ENCODE measurements at places on chromosomes 1 and 21. TPM values are rescaled to one million over a fixed set of nuclear protein-coding genes. Genes with fewer than 3 reads are reported as not detected.

DNA sequence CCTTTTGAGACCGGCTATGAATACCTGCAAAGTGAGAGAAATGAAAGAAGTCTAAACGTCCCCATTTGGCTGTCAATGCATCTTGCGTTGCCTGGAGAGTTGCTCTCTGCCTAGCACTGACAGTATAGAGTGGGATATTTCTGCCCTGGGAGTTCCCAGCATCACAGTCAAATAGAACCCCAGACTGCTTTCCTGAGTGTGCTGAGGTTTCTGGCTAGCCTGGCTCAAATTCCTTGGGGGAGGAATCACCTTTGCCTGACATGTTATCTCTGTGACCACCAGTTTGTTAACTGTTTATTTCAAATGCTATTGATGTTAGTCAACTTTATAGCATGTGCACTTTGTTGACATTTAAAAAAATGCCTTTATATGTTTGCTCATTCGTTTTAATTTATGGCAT lies 212.0 kb upstream of the FAM78B start:
- H3K4me3 ChIP-seq, result no peak overlapping the region
- H3K27me3 ChIP-seq, result peaks cover 9% of the 10 kb centered on the region
- H3K27ac ChIP-seq, result no peak overlapping the region

GRCh38 chr1:53641481-53642214 lies 97.3 kb downstream of the GLIS1 start:
- no peaks in the 10 kb centered on the region for H3K4me1 ChIP-seq
- DNase-seq, result no peak
- H3K36me3 ChIP-seq, result no peaks in the 10 kb centered on the region
- H3K27me3 ChIP-seq, result no peaks in the 10 kb centered on the region
- H3K27ac ChIP-seq, result no peak overlapping the region

DNA sequence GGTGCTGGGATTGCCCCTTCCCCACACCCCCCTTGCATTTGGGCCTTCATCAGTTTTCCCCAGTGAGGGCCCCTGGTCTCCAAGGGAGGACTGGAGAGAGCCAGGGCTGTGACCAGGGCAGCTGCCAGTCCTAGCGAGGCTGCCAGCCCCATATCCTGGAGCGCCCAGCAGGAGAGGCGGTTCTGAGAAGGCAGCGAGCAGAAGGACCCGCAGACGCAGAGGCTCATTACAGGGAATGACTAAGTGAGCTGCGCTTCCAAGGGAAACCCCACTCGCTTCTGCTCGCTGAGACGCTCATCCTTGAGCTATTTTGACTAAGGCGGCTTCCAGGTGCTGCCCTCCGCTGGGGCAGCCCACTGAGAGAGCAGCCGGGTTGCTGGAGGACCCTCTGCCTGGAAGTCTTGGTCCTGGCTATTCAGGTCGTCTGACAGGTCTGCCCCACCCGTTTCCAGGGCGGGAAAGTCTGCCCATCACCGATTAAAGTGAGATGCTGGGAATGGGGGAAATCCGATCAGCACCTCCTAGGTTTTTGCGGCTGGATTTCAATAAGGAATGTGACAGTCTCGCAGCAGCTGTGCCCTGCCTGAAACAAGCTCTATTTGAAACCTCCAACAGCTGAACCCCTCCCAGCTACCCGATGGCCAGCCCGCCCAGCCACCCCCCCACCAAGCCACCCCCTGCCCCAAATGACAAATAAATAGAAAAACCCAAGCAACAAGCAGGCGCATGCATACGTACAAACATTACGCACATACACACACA lies 2.8 kb downstream of the KCNN3 start:
- H3K27ac ChIP-seq, result no peak overlapping the region
- H3K27me3 ChIP-seq, result no peaks in the 10 kb centered on the region
- H3K36me3 ChIP-seq, result no peaks in the 10 kb centered on the region
- DNase-seq, result peak; percentile 51
- peaks cover 37% of the 10 kb centered on the region for H3K4me1 ChIP-seq

GRCh38 chr1:77026135-77026534 lies 158.9 kb downstream of the ST6GALNAC5 start:
- no peak overlapping the region for H3K4me3 ChIP-seq
- H3K27ac ChIP-seq, result no peak overlapping the region
- H3K4me1 ChIP-seq, result no peaks in the 10 kb centered on the region
- DNase-seq, result no peak

DNA sequence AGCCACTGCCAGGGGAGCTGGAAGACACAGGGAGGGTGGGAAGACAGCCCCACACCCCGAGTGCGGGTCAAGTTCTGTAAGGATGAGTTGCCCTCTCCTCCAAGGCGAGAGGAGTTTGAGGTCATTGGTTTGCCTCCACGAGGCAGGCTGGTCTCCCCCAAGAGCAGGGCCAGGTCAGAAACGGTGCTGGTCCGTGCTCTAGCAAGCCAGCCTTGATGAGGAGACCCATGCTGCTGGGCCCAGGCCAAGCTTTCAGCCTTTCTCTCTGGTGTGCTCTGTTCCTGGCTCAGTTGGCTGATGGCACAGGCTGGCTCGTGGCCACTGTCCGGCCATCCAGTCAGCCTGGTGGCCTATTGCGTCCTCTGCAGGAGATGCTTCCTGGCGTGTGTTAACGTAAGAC lies 12.0 kb upstream of the PCBP3 start:
- no peaks in the 10 kb centered on the region for H3K4me1 ChIP-seq
- no peak overlapping the region for H3K27ac ChIP-seq
- H3K36me3 ChIP-seq, result no peaks in the 10 kb centered on the region

- H3K36me3 ChIP-seq, result peaks cover 20% of the 10 kb centered on the region
- H3K4me3 ChIP-seq, result no peak overlapping the region
- no peaks in the 10 kb centered on the region for H3K27me3 ChIP-seq
- no peak for DNase-seq
- H3K4me1 ChIP-seq, result no peaks in the 10 kb centered on the region
- H3K27ac ChIP-seq, result no peak overlapping the region
These were observed 9.3 kb downstream of the SLC25A24 start for GRCh38 chr1:108190686-108191416.

DNA sequence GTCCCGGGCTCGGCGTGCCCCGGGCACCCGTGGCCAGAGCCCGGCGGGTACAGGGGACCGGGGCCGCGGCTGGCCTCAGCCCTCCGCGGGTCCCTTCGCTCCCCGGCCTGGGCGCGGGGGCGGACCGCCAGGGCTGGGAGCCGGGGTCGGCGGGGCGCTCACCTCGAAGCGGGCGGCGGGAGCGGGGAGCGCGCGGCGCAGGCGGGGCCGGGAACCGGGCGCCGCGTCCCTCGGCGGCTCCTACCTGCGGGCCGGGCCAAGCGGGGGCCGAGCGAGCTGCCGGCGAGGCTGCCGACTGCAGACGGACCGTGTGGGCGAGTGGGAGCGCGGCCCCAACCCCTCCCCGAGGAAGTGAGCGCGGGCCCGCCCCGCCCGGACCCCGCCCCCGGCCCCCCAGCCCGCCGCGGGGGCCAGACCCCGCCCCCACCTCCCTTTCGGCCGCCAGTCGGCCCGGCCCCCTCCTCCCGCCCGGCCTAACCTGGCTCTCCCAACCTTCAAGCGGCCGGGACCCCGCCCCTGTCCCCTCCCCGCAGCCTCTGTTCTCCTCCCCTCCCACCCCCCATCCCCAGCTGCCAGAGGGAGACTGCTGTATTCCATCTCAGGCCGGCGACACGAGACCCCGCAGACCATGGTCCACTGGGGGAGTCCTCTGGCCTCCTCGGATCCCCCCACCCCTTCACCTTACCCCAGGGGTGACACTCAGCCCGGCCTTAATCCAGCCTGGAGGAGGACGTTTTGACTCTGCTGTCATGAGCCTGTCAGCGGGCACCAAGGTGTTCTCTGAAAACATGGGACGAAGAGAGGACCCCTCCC lies at the start of gene FHL3:
Gene FHL3, minus strand, starts transcription at position 320 of the 813 bp plus-strand sequence. CDS start 6,102 bp downstream, outside the sequence.
- peak within 1 kb of the TSS; percentile 85 for H3K4me3 ChIP-seq
- H3K27ac ChIP-seq, result peak within 1 kb of the TSS; percentile 94
- no peaks in the 10 kb centered on the region for H3K27me3 ChIP-seq
- peak; percentile 82 for DNase-seq

DNA sequence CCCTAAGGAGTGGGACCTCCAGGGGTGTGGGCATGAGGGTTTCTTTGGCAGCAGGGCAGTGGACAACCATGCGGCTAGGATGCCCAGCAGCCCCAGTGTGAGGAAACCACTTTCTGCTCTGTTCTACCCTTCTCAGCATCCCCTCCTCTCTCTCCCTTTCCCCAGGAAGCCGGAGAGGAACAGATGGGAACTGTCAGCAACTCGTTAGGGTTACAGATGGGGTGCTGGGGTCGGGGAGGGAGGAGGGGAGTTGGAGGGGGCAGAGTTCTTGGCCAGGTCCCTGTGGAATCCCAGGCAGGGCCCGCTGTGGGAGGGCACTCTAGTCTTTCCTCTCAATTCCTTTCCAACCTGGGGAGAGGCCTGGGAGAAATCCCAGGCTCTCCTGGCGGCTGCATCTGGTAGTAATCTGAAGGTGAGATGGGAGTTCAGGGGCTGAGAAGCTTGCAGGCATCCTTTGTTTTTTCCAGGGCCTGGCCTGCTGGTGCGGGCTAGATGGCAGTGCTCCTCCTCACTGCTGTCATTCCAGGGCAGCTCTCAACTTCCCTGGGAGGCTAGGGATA lies 93.9 kb upstream of the CSF3R start:
- no peak overlapping the region for H3K27ac ChIP-seq
- H3K4me1 ChIP-seq, result no peaks in the 10 kb centered on the region
- H3K36me3 ChIP-seq, result no peaks in the 10 kb centered on the region

- H3K27ac ChIP-seq, result no peak overlapping the region
- no peaks in the 10 kb centered on the region for H3K4me1 ChIP-seq
- no peak for DNase-seq
- H3K4me3 ChIP-seq, result no peak overlapping the region
- no peaks in the 10 kb centered on the region for H3K27me3 ChIP-seq
- H3K36me3 ChIP-seq, result no peaks in the 10 kb centered on the region
These were observed 9.6 kb upstream of the TRNP1 start for GRCh38 chr1:26983863-26984262.

- H3K4me1 ChIP-seq, result peaks cover 13% of the 10 kb centered on the region
- no peak for DNase-seq
These were observed 84.3 kb downstream of the CAMTA1 start for GRCh38 chr1:6869545-6869944.

- no peaks in the 10 kb centered on the region for H3K27me3 ChIP-seq
These were observed 426.6 kb downstream of the DUSP10 start for GRCh38 chr1:221315330-221315729.

GRCh38 chr1:193937308-193937707 lies 750.9 kb upstream of the B3GALT2 start:
- no peaks in the 10 kb centered on the region for H3K4me1 ChIP-seq
- no peak for DNase-seq
- H3K27me3 ChIP-seq, result no peaks in the 10 kb centered on the region
- no peak overlapping the region for H3K4me3 ChIP-seq

GRCh38 chr1:182143825-182144645 lies 82.5 kb upstream of the ZNF648 start:
- no peaks in the 10 kb centered on the region for H3K4me1 ChIP-seq
- no peak overlapping the region for H3K27ac ChIP-seq
- no peaks in the 10 kb centered on the region for H3K36me3 ChIP-seq
- H3K4me3 ChIP-seq, result no peak overlapping the region

DNA sequence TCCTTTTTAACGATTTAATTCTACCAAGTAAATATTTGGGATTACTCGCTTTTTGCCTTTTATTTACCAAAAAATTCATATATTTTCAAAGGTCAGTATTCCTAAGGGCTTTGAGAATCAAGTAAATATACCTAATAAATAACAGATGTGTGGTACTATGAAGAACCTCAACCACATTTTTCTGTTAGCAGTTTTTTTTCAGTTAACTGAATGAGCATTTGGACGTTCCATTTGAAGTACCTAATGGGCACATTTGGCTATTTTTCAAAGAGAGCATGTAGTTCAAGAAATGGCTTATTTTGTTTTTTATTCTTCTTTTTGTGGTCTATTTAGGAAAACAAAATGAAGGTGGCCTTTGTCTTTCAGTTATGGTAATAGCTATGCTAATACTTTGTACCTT lies 253.0 kb downstream of the GPR52 start:
- no peak for DNase-seq
- H3K27ac ChIP-seq, result no peak overlapping the region
- no peaks in the 10 kb centered on the region for H3K4me1 ChIP-seq

DNA sequence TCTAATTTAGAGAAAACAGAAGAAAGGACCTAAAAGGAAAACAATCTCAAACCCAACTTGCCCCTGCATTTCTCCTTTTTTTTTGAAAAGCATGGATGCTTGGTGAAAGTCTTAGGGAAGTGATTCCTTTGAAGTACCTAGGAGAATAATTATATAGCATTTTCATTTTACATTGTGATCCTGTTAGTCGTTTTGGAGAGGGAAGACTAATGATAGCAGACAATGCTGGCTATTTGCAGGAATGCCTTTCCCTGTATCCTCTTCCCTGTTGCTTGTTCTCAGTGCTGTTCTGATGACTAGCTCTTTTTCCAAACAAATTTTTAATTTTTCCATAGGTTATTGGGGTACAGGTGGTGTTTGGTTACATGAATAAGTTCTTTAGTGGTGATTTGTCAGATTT lies 53.9 kb downstream of the LAMC1 start:
- no peak overlapping the region for H3K4me3 ChIP-seq
- no peaks in the 10 kb centered on the region for H3K27me3 ChIP-seq
- H3K4me1 ChIP-seq, result peaks cover 36% of the 10 kb centered on the region
- H3K27ac ChIP-seq, result no peak overlapping the region

DNA sequence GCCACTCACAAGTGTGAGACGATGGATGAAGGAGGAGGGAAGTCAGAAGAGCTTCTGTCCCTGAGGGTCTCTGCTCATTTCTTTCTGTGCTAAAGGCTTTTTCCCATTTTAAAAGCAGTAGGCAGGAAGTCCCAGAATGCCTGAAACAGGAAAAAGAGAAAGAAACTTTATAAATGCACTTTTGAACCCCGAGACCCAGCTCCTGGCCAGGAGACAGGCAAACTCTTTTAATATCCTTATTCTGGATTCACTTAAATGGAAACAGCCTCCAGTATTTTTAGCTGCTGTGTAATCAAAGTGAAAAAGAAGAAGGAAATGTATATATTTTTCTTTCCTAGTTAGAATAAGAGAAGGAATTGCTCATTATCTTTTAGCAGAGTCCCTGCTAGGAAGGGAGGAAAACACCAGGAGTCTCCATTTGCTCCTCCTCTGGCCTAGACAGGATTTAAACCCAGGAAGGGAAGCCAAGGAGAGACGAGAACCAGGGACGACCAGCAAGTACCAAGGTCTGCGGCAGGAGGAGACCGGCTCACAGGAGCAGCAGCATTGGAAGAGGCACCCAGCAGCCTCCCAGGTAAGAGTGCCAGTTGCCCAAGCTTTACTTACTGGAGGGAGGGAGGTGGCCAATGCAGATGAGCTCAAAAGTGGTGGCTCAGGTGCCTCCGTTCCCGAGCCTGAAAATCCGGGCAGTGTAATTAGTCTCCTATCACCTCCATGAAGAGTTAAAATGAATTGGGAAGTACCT lies at the start of gene TNN:
Gene TNN, plus strand, starts transcription at position 472 of the 745 bp plus-strand sequence. CDS start 9,586 bp downstream, outside the sequence.
- no peaks in the 10 kb centered on the region for H3K36me3 ChIP-seq
- peaks cover 4% of the 10 kb centered on the region for H3K4me1 ChIP-seq
- H3K27me3 ChIP-seq, result peaks cover 3% of the 10 kb centered on the region
- no peak within 1 kb of the TSS for H3K4me3 ChIP-seq
- no peak for DNase-seq

GRCh38 chr1:23657659-23658275 lies 33.8 kb upstream of the RPL11 start:
- no peaks in the 10 kb centered on the region for H3K4me1 ChIP-seq
- H3K4me3 ChIP-seq, result no peak overlapping the region
- H3K36me3 ChIP-seq, result no peaks in the 10 kb centered on the region
- H3K27me3 ChIP-seq, result no peaks in the 10 kb centered on the region
- no peak overlapping the region for H3K27ac ChIP-seq

KRTAP10-11 gene
- total RNA-seq, result not detected

ANKRD45 gene
- 0.98 TPM for total RNA-seq

CFAP45 gene
- total RNA-seq, result 1.5 TPM

RXFP4 gene
- not detected for total RNA-seq

Data from A673 (cell line).